EH (cell line): ENCODE measurements at places on chromosomes 7 and 10.

DNA sequence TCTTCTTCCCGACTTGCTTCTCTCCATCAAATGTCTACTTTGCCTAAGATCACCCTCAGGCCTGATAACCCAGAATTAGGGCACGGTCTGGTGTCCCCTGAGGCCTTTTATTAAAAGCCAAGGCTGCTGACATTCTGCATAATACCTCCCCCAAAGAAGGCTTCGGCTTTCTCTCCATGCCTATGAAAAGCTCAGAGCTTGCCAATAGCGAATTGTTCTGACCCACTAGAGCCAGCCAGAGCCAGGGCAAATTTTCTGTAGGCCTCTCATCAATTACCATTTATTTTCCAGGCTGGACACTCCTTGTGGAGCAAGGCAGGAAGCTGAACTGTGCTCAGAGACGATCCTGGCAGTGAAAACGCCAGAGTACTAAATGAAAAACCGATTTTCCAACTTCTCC lies 64.3 kb upstream of the ADRB1 start:
- DNase-seq: no peak

DNA sequence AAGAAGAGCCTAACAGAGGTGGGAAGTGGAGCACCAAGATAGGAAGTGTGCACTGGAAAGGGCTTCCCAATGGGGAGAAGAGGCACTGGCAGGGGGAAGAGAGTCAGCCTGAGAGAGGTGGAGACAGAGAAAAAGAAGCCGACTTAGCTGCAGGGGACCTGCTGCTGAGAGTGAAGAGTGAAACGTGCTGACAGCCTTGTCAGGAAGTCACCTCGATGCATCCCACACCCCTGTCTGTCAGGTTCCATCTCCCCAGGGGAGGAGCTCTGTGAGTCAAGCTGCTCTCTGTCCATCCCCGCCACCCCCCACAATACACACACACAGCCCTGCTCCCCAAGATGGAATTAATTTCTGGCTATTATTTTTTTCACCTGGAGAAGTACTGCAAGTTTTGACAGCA lies 14.0 kb downstream of the KAZALD1 start:
- no peak for DNase-seq

DNA sequence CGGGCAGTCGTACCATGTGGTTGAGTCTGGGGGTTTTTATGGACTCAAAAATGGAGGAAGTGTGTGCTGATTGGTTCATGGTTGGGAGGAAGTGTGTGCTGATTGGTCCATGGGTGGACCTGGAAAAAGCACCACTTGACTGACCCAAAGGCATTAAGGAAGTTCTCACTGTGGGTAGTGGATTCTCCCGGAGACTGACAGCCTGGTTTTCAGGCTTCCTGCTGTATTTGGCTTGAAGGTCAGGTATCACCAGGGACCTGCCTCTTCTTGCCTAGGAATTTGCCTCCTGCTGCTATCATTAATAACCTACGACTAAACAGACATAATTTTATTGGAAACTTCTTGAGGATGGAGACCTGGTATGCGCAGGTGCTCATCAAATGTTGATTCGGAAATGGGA lies 268.8 kb upstream of the LRGUK start:
- DNase-seq: no peak

DNA sequence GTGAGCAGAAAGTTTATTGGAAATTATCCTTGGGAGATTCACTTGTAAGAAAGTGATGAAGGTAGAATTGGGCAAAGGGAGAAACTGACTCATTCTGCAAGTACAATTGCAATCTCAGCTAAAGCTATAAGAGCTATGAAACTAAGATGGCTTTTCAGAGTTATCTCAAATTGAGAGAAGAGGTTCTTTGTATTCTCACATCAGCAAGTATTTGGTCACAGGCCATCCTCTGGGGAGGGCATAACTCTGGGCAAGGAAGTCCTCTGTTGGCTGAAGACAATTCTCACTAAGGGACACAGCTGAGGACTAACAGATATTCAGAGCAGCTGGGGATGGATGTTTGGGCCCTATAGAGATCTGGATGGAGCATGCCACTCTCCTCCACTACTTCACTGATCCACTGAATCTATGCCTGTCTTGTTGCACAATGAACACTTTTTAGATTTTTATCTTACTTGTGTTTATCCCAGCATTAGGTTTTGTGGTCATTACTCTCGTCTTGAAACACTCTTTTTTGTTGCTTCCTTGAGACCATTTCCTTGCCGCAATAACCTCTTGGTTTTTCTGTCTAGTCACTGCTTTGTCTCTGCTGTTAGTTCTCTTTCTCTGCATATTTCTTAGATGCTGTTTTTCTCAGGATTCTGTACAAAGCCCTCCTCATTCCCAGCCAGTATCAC lies 115.1 kb downstream of the GNAI1 start:
- DNase-seq: peak; percentile 77

DNA sequence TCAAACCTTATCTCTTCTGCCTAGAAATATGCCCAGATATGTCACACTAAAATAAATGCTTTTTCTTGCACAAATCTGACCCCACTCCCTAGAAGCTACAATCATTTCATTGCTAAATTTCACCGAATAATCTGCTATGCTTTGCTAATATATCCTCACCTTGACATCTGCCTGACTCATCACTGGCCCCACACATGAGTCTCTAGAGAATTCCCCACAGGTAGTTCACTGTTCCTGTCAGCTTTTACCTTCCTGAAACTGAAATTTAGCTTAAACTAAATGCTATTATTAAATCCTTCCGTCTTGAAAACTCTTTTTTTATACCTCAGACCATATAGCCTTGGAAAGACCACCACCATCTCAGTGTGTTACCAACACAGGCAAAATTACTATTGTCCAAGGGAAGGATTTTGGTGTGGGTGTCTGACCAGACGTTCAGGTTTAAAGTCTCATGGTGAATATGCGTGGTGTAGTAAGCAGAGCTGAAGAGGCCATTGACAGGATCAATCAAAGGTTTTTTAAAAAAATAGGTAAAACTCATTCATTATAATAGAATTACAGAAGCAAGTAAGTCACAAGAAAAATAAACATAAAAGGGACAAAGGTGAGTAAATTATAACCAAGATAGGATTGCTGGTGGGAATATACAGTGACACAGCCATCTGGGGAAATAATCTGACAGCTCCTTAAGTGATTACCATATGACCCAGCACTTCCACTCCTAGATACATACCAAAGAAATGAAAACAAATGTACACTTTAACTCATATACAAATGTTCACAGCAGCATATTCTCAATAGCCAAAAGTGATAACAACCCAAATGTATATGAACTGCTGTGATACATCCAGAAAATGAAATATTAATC lies 173.5 kb downstream of the KMT2E start:
- DNase-seq: no peak

GRCh38 chr7:141949021-141949420 lies 2.2 kb upstream of the CLEC5A start:
- no peak for DNase-seq

- peak; percentile 72 for DNase-seq
Measured at GRCh38 chr10:33542752-33543505, 208.5 kb upstream of the NRP1 start.

GRCh38 chr7:150439967-150440366 lies 10.5 kb upstream of the GIMAP8 start:
- DNase-seq: no peak

DNA sequence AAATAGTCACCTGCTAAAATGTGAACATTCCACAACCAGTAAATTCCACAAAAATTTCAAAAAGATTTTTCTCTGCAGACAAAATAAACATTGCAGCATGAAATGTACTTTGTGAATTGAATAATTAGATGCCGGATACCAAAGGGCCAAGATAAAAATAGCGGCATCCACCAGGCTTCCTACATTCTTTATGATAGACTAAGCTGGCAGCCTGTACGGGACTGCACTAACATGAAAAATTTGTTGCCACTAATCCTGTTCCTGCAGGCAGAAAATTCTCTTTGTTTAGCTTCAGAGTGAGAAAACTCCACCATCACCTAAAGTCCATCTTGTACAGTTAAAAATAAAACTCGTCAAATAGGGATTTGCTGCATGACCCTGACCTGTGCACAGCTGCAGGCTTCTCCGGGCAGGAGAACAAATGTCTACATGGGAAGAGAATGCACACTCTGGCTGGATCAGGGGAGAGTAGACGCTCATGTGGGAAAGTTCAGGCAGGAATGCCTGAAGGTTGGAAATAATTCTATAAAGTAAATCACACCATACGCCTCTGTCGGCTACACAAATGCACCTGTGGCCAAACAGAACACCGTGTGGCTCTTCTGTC lies 15.6 kb upstream of the ADO start:
- peak; percentile 79 for DNase-seq

- DNase-seq: no peak
Measured at GRCh38 chr10:42755028-42755451, 27.6 kb upstream of the BMS1 start.

- peak; percentile 82 for DNase-seq
Measured at GRCh38 chr7:116512520-116513188, 12.2 kb upstream of the CAV1 start.

DNA sequence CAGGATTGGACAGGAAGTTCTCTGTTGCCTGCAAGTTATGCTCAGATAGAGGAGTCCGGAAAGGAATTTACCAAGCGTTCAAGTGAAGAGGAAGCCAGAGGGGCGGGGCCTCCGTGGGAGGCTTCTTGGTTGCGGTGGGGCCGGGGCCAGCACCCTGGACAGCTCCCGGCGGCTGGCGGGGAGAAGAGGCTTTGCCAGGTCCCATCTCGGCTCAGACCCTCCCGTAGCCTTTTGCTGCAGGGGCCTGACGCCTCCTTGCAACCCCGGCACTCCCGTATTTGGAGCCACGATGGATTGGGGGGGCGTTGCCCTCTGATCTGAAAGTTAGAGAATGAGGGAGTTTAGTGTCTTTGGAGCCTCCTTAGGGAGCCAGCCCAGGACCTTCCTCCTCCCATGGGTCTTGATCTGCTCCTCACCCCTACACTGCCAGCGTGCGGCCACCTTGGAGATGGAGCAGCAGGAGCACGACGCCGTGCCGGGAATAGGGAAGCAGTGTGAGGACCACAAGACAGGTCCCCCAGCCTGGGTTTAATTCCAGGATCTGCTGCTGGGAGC lies 3.1 kb upstream of the SLC18A3 start:
- peak; percentile 91 for DNase-seq

DNA sequence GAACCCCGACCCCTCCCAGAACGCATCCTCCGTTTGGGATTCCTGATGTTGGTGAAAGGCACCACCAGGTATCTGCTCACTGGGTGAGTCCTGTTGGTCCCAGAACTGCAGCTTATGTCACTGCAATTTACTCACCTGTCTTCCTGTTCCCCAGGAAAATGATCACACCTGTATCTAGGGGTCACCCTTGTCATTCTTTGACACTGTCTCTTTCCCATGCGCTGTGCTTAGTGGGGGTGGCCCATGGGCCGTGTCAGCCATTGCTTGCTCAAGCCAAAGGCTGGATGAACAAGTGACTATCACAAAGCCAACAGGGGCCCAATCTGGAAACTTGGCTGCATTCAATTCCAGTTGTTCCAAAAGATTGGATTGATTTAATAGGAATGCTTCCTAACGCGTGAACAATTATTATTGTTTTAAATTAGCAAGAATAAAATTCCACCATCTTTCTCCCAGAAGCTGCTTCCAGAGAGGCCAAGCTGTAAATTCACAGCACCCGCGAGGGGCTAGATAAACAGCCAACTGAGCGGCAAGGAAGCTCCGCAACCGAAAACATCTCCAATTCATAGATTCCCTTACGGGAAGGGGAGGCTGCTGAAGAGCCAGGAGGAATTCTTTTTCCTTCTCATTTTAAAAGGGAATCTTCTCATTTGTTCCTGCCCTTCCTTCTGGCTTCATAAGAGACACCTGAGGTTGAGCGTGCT lies 134.8 kb upstream of the ZMIZ1 start:
- DNase-seq: no peak

DNA sequence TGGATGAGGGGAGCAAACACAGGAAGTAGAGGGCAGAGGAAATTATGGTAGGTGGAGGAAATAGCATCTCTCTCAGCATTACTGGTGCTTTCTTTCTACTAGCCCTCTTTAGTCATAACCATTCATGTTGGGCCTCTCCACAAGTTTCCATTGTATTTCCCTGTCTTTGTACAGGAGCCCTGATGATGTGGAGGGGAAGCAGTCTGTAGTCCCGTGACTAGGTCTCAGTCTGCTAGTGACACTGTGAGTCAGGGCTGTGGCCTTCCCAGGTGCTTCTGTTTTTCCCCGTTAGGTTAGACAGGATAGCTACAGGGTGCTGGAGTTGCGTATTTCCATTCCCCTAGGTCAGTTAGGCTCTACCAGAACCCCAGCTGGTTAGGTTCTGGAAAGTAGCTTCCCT lies 82.9 kb upstream of the NAMPT start:
- no peak for DNase-seq

GRCh38 chr7:41491883-41492471 lies 210.9 kb downstream of the INHBA start:
- DNase-seq: peak; percentile 70

- DNase-seq: no peak
Measured at GRCh38 chr10:104941662-104942061, 300.6 kb downstream of the SORCS3 start.

DNA sequence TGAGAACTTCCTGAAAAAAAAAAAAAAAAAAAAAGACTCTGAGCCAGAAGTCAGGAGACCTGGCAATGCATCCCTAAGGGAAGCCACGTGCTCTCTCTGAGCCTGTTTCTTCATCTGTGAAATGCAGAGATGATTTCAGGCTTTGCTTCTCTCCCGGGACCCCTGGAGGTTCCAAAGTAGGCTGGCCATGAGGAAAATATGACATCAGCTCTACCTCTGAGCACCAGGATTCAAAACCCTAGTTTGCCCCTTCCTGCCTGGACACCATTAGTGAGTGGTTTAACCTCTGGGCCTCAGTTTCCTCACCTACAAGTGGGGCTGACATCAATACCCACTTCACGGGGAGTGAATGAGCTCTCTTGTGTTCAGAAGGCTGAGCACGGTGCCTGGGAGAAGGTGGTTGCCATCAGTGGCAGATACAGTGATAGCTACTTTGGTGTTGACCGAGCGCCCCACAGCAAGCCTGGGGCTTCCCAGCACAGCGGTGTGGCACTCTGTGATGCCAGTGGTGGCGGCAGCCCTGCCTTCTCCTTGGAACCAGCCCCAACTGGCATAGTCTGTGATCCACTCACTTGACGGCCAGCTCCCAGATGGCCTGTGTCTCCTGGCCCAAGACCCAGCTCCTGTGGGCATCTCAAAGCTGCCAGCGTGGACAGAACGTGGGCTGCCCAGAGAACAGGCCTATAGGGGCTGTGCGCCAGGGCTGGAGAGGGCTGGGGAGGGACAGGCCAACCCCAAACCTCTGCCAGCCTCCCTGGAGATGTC lies 153.1 kb upstream of the UNC5B start:
- DNase-seq: no peak

- DNase-seq: no peak
Measured at GRCh38 chr7:122827763-122828162, 58.5 kb downstream of the CADPS2 start.

DNA sequence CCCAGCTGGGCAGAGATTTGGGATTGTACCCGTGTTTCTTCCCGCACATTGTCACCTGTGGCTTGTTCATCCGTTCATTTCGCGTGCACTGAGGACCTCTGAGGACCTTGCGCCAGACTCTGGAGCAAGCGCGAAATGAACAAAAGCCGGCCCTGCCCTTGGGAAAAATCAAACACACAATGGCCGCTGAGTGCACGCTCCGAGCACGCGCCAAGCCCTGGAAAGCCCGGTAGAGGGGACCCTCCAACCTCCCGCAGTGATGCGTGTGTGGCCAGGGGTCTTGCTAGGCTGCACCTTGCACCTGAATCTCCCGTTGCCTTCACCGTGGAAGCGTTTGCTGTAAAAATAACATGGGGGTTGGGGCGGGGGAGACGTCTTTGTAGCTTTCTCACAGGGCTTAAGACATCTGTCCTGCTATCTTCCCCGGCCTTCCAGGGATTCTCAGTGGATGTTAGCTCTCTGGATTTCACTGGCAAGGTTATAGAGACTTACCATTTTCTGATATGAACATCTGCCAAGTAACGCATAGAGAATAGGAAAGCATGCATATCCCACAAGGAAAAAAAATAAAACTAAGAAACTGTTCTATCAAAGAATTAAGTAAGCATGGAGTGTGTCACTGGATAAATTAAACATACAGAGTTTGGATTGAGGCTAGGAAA lies 37.3 kb downstream of the ZNF777 start:
- DNase-seq: no peak
